ENCODE measurements at places on chromosomes 7 and 10. TPM values are rescaled to one million over a fixed set of nuclear protein-coding genes. Genes with fewer than 3 reads are reported as not detected.

NRCAM gene
- total RNA-seq: 42.6 TPM

- H3K36me3 ChIP-seq: no peaks in the 10 kb centered on the region
- H3K4me1 ChIP-seq: peaks cover 26% of the 10 kb centered on the region
- no peak overlapping the region for H3K4me3 ChIP-seq
- H3K27me3 ChIP-seq: no peaks in the 10 kb centered on the region
- no peak for DNase-seq
Observed at GRCh38 chr10:125120053-125120710, 40.2 kb downstream of the CTBP2 start.

FGFBP3 gene
- total RNA-seq: 0.68 TPM

ZNF804B gene
- not detected for total RNA-seq

DNA sequence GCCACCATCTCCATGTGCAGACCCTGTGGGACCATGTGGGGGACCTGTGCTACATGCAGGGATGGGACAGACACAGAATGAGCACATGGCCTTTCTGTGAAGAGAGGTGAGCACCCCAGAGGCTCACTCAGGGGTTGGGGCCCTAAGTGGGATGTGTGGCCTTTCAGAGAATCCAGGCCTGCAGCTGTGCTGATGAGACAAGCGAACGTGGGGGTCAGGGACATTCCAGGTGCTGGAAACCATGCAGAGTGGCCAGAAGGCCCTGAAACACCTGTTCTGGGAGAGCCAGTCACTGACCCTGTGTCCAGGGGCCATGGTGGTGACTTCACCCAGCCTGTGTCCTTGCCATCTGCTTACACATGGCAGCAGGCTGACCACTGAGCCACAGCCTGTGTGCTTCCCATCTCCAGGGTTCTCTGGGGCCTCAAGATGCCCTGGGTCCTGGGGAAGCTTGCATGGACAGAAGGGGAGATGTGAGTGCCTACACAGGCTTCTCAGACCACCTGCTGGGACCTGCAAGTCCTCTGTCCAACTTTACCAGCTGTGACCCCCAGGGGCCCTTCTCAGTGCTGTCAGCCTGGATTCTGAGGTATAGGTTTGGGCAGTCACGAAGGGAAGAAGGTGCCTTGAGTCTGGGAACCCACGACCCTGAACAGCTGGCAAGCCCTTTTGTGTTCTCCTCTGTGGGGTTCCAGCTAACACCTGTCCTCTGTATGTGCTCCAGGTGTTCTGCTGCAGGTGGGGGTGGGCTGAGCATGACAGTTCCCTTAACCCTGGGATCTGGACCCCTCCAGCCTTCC, 17.6 kb downstream of the RAMP3 start:
- H3K4me3 ChIP-seq: no peak overlapping the region
- peaks cover 81% of the 10 kb centered on the region for H3K27me3 ChIP-seq
- H3K36me3 ChIP-seq: no peaks in the 10 kb centered on the region
- no peak for DNase-seq
- H3K4me1 ChIP-seq: no peaks in the 10 kb centered on the region

GRCh38 chr10:118139321-118139720, 92.6 kb upstream of the RAB11FIP2 start:
- no peak overlapping the region for H3K27ac ChIP-seq
- DNase-seq: no peak
- H3K27me3 ChIP-seq: no peaks in the 10 kb centered on the region

DNA sequence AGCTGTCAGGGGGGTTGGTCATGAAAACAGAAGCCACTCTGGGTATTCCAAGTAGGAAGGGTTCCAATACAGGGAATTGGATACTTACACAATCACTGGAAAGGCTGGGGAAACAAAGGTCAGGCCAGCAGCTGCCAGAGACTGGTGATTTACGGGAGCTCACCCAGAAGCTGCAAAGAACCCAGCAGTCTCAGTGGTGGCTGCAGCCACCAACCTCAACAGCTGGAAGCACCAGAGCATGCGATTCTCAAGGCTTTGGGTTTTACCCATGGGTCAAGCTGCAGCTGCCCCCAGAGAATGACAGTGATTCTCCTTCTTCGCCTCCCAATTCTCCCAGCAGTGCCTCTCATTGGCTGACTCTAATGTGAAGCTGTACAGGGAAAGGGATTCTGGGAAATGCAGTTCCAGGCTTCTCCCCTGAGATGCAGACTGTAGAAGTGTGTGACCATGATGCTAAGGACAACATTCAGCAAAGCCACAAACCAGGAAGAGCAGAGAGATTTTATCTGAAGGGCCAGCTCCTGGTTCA, 107.2 kb upstream of the TCF7L2 start:
- H3K4me3 ChIP-seq: no peak overlapping the region
- no peaks in the 10 kb centered on the region for H3K4me1 ChIP-seq
- DNase-seq: no peak
- no peaks in the 10 kb centered on the region for H3K27me3 ChIP-seq
- no peaks in the 10 kb centered on the region for H3K36me3 ChIP-seq

MAGI2 gene
- 1.6 TPM for total RNA-seq

- H3K4me3 ChIP-seq: no peak overlapping the region
- no peaks in the 10 kb centered on the region for H3K27me3 ChIP-seq
- peaks cover 7% of the 10 kb centered on the region for H3K4me1 ChIP-seq
- no peak overlapping the region for H3K27ac ChIP-seq
- no peaks in the 10 kb centered on the region for H3K36me3 ChIP-seq
Observed at GRCh38 chr10:97468162-97468561, 22.2 kb downstream of the ZDHHC16 start.

- no peak overlapping the region for H3K27ac ChIP-seq
- no peaks in the 10 kb centered on the region for H3K4me1 ChIP-seq
- no peak overlapping the region for H3K4me3 ChIP-seq
- no peak for DNase-seq
- no peaks in the 10 kb centered on the region for H3K36me3 ChIP-seq
Observed at GRCh38 chr10:71288461-71288860, 30.6 kb upstream of the SLC29A3 start.

DNA sequence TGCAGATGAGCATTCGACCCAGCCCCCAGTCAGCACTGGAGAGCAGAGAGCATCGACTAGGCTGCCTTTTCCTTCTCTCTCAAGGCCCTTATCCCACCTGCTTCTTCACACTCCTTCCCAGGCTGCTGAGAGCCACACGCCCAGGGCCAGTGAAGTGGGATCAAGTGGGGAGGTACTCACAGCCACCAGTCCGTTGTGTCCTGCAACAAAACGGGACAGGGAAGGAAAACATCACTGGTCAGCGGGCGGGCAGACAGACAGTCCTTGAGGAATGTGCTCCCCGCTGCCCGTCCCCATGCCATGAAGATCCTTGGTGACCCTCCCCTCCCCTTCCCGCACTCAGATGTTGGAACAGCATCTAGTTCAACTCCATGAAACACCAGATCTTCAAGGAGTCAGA, 4.2 kb downstream of the PYROXD2 start:
- H3K27ac ChIP-seq: no peak overlapping the region
- H3K4me3 ChIP-seq: no peak overlapping the region
- H3K27me3 ChIP-seq: no peaks in the 10 kb centered on the region
- DNase-seq: no peak
- H3K4me1 ChIP-seq: peaks cover 8% of the 10 kb centered on the region

DNA sequence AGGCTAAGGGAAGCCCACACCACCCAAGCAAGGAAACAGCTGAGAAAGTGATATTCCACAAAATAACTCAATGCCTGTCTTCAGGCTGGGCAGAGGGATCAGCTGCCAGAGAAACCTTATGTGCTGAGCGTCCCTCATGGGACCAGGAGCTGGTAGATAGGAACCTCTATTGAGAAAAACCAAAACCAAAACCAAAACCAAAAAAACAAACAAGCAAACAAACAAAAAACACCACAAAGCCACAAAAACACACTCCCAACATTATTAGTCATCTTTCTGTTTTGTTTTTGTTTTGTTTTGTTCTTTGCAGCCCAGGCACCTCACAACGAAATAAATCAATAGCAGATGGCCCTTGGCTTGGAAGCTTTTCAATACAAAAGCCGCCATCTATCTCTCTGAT, 760.8 kb upstream of the CELF2 start:
- no peak overlapping the region for H3K27ac ChIP-seq
- H3K4me3 ChIP-seq: no peak overlapping the region
- DNase-seq: no peak
- H3K27me3 ChIP-seq: no peaks in the 10 kb centered on the region

DNA sequence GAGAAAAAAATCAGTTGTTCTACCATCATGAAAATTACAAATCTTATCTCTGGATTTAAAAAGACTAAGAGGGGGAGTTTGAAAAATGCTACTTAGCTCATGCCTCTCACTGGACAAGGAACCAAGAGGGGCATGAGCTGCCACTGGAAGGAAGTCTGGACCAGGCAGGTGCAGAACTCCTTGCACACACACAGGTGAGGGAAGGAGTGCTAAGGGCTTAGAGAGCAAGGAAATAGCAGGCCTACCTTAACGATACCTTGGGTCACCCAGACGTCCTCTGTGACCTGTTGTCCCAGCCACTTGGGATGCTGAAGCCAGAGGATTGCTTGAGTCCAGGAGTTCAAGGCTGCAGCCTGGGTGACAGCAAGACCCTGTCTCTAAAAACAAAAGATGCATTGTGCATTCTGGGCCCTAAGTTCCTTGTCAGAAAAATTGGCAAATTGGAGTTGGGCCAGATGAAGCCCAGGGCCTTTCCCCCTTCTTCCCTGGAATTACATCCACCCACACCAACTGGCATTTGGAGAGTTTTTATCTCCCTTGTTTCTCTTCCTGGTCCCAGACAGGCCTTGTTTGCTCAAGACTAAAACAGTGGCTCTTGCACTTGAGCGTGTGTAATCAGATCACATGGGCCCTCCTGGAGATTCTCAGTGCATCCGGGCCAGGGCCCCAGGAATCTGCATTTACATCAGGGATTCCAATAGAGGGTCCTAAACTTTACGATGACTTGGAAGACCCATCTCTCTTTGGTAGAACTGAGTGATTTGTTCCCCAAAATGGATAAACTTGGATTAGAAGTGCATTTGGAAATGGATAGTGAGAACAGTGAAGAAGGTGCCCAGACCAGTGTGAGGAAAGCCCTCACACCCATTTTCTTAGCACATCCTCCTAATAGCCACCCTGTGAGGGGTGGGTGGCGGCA, 3.0 kb downstream of the DDIT4 start:
- peaks cover 25% of the 10 kb centered on the region for H3K36me3 ChIP-seq
- H3K4me3 ChIP-seq: peak overlapping the region; percentile 88
- H3K27me3 ChIP-seq: no peaks in the 10 kb centered on the region
- H3K27ac ChIP-seq: peak overlapping the region; percentile 83

CYP2C19 gene
- total RNA-seq: not detected

- no peak overlapping the region for H3K4me3 ChIP-seq
- no peak overlapping the region for H3K27ac ChIP-seq
- DNase-seq: no peak
- no peaks in the 10 kb centered on the region for H3K4me1 ChIP-seq
Observed at GRCh38 chr7:67732898-67733297, 736.3 kb downstream of the TYW1 start.

DNA sequence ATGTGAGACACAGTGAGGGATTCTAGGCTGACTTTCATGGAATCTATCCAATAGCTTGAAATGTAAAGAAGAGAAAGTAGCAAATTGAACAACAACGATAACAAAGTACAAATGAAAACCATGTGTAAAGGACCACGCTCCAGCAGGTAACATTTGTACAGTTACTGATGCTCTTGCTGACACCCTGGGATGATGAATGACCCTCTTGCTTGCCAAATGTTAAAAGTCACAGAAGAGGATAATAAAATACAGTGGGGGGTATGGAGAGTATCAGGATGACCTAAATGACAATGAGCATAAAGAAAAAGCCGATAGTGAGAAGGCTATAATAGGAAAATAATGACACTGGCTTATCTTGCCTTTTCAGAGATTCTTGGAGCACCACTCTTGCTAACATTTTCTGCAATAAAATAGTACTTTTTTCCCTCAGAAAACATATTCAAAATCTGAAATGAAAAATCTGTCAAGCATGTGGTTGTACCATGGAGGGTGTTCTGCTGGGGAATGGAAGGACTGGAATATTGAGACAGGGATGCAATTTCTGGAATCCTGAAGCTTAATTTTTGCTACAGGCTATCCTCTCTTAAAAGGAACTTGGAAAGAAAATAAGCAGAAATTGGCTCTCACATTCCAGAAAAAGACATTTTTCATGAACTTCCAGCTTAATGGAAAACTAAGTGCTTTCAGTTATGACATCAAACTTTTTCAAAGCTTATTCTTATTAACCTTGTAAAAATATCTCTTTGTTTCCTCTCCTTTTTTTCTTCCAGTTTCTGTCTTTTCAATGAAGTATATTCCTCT, 303.2 kb upstream of the GHITM start:
- H3K27ac ChIP-seq: no peak overlapping the region
- no peaks in the 10 kb centered on the region for H3K36me3 ChIP-seq
- H3K4me1 ChIP-seq: no peaks in the 10 kb centered on the region
- no peak for DNase-seq

FAS gene
- 7.6 TPM for total RNA-seq

- H3K27me3 ChIP-seq: no peaks in the 10 kb centered on the region
- no peak overlapping the region for H3K4me3 ChIP-seq
- 0 out of 2 replicates have a peak, but pooled peaks cover 10% of the 10 kb centered on the region for H3K36me3 ChIP-seq
- no peak for DNase-seq
- H3K27ac ChIP-seq: no peak overlapping the region
Observed at GRCh38 chr7:157394246-157395191, 57.7 kb downstream of the DNAJB6 start.

DNA sequence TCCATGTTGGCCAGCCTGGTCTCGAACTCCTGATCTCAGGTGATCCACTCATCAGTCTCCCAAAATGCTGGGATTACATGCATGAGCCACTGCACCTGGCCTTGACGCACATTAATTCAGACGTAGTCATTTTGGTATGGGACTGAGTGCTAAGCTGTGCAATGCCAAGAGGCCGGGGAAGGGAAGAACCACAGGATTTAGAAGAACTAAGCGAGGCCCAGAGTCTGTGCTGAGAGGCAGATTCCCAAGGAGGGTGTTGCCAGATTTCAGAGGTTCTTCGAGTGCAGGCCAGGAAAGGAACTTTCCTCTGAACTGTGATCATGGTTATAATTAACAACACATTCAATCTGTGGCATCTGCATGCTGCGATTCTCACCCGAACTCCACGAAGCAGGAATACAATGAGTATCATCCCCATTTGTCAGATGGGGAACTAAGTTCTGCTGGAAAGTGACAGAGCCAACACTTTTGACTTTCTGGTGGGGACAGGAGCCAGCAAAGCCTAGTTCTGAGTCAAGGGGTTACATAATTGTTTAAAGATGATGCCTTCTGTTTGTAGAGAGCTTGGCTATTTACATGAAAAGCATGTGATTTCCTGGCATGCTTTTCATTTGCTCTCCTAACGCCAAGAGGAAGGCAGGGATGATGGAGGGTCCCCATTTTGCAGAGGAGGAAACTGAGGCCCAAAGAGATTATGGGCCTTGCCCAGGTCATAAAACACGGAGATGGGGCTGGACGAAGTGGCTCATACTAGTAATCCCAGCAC, 6.2 kb upstream of the ZAN start:
- no peak overlapping the region for H3K4me3 ChIP-seq
- H3K36me3 ChIP-seq: no peaks in the 10 kb centered on the region
- no peaks in the 10 kb centered on the region for H3K27me3 ChIP-seq
- no peak for DNase-seq

- peak overlapping the region; percentile 89 for H3K27ac ChIP-seq
- H3K4me1 ChIP-seq: peaks cover 56% of the 10 kb centered on the region
- peak overlapping the region; percentile 13 for H3K4me3 ChIP-seq
- DNase-seq: no peak
Observed at GRCh38 chr7:54996391-54996790, 22.4 kb upstream of the EGFR start.

GDF2 gene
- total RNA-seq: not detected

All from PC-9 (cell line).